ENCODE measurements at places on chromosomes 3 and 15.

DNA sequence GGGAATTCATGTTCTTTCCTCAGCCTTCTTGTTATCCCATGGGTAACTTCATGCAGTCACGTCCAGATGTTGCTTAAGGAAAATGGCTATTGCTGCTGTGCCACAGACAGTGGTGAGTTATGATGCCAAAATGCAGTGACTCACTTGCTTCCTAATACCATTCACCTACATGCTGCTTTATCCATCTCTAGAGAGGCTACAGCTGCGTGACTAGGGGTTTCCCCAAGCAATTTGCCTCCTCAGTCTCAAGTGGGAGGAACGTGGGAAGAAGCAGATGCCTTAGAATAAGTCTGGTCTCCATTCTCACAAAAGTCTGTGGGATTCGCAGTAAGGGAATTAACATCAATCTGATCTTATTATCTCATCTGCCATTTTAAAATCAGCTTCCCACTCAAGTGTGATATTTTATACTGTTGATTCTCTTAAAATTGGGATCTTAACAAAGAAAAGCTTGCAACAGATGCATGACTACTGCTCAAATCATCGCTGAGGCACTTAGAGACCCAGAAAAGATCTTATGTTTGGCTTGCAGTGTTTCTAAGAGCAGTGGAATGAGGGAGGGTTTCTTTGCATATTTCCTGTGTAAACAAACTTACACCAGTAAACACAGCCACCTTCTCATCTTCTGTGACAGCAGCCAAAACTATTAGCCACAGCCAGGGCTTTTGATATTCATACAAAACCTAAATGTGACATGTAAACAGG is 62.0 kb upstream of the ACP3 start:
- DNase-seq, result no peak

GRCh38 chr3:194287374-194287773 is 63.8 kb downstream of the CPN2 start:
- DNase-seq, result no peak

DNA sequence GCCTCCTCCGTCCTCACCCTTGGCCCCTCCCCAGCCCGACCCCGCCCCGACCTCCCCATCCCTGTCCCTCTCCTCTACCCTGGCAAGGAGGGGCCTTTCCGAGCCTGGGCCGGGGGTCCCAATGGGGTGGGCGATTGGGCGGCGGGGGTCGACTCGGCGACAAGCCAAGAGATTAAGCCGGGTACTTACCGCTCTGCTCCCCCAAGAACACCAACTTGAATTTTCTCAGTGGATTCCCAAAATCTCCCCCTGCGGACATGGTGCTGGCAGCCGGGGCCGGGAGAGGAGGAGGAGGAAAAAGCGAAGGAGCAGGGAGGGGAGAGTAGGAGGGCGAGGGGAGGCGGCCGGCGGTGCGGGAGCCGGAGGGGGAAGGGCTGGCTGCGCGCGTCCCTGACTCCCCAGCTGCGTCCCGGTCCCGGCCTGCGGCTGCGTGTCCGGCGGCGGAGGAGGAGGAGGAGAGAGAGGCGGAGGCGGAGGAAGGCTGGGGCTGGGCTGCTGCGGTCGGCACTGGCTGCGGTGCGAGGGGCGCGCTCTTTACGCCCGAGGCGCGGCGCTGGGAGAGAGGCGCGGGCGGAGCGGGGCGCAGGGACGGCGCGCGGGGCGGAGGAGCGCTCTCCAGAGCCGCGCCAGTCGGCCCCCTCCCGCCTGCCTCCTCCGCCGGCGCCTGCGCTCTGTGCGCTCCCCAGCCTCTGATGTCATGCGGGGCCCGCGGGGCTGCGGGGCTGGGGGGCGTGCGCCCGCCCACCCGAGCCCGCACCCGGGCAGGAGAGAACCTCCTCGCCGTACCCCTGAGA is at the start of gene RAB6B:
RAB6B (minus strand) TSS at position 675 of the 794 bp plus-strand sequence; CDS start at position 259, 416 bp downstream.
- DNase-seq, result no peak

GRCh38 chr3:195540027-195540426 is 3.1 kb downstream of the PPP1R2 start:
- no peak for DNase-seq

DNA sequence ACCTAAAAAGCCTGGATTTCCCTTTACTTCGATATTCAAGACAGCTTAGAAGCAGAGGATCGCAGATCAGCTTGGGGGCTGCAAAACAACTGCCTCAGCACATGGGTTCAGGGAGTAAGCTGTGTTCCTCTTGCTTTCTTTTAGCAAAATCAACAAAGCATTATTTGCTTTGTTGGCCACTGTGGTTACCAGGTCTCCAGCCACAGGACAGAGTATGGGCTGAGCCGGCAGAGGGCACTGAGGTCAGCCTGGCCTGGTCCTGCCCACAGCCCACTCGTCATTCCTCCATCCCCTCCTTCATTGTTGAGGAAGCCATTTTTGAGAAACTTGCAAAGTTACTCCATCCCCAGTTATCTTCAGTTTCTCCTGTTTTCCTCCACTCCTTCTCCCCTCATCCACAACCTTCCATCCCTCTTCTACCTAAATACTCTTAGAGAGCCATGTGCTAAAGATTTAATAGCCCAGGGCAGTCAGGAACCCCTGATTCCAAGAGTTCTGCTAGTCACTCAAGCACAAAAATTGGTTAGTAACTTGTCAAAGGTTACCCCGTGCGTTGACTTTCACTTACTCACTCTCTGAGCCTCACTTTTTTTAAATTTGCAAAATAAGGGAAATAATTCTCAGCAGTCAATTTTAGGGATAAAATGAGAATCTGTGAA is 60.0 kb upstream of the HES1 start:
- DNase-seq, result no peak

DNA sequence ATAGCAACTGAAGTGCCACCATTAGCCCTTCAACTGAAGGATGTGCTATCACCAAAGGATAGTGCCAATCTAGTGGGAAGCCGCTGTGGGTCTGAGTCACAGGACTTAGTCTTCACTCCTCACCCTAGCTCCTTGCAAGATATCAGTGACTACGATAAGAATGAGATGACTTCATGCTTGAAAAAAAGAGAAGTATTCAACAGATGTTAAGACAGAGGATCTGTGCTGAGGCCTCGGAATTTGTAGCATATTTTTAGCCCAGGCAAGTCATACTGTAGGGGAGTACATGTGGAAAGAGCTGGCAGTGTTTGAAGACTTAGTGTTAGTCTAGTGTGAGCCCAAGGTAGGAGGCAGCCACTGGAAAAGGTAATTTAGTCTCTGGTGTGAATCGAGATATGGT is 270.7 kb upstream of the LRTM1 start:
- no peak for DNase-seq

- DNase-seq, result no peak
Observed at GRCh38 chr3:53489787-53490458, 4.5 kb upstream of the CACNA1D start.

DNA sequence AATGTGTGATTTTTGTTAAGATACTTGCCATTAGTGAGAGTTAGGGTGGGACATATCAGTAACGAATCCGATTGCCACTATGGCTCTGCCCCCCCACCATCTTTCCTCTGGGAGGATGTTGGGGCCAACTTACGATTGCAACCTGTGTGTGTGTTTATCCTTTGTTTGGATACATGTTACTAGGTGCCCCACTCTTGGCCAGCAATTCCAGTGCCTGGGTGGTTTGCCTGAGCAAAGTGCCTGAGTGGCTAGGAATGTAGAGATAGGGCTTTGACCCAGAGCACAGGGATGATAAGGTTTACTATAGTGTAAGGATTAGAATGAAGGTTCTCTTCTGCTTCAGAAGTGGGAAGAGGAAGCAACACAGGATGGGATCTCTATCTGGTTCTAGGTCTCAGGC is 231.8 kb downstream of the TP63 start:
- DNase-seq, result no peak

GRCh38 chr3:88030210-88030609 is 28.6 kb downstream of the CGGBP1 start:
- no peak for DNase-seq

DNA sequence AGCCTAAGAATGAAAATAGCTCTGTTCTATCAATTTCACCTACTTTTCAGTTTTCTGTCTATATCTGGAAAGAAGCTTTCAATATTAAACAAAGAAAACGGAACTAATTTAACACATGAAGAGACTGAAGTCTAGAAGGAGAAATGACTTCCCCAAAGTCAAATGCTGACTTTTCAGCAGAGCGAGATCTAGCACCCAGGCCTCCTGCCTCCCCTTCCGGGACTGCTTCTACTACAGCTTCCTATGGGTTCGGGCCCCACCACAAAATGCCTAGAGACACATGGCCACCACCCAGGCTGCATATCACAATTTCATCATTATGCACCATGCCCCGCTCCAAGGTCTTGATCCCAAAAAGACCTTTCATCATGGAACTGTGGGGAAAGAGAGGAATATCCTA is 104.5 kb downstream of the SST start:
- DNase-seq, result no peak

DNA sequence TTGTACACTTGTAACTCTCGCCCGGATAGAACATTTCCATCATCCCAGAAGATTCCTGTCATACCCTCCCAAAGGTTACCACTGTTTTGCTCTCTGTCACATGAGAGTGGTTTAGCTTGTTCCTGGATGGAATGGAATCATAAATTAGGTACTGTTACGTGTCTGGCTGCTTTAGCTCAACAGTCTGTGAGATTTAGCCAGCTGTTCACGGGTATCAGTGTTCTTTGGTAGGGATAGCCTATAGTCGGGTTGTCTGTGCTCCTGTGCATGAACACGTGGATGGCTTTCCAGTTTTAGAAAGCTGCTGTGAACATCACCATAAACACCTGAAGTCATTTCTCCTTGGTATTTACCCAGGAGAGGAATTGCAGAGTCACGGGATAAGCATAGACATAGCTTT is 58.2 kb upstream of the NR2C2 start:
- no peak for DNase-seq

GRCh38 chr3:136955813-136956212 is 2.0 kb upstream of the IL20RB start:
- DNase-seq, result no peak

GRCh38 chr3:128263946-128264345 is 110.7 kb downstream of the EEFSEC start:
- DNase-seq, result no peak

DNA sequence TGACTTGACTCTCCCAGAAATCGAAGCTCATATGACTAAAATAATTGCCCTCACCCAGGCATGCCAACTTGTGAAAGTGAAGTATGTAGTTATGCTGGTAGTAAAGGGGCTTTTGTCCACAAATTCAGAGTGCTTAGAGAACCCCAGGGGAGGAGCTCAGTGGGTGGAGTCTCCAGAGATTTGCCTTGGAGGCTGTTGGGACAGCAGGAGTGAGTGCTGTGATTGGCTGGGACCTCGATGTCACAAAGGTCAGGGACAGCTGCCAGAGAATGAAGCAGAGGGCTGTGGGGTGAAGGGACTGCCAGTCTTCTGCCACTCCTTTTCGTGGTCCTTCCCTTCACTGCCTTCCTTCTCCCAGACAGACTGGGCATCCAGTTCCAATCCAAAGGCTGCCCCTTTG is 49.8 kb downstream of the ZNF445 start:
- no peak for DNase-seq

DNA sequence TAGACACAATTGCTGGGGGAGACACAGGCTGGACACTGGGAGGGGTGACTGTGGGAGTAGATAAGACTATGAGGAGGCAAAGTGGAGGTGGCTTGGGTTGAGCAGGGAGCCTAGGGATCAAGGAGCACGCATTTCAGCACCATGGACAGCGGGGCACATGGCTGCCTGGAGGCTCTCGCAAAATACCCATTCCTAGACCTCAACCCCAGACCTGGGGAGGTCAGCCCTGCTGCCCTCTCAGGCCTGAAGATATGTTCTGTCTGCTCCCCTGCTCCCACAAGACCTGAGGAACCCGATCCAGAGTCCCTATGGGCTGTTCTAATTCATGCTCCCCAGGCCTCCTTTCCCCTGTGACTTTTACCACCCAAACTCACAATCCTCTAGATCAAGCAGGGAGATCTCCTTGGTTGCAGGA is 16.0 kb upstream of the CPEB1 start:
- DNase-seq, result peak; percentile 54

GRCh38 chr3:157436583-157437291 is at the start of gene PTX3:
TSS of gene PTX3 (plus strand) at chr3:157436850. CDS start at chr3:157436934, 84 bp downstream.
- no peak for DNase-seq

GRCh38 chr3:109643590-109643989 is 306.2 kb upstream of the DPPA4 start:
- no peak for DNase-seq

- no peak for DNase-seq
Observed at GRCh38 chr3:140766465-140766864, 88.6 kb downstream of the TRIM42 start.

DNA sequence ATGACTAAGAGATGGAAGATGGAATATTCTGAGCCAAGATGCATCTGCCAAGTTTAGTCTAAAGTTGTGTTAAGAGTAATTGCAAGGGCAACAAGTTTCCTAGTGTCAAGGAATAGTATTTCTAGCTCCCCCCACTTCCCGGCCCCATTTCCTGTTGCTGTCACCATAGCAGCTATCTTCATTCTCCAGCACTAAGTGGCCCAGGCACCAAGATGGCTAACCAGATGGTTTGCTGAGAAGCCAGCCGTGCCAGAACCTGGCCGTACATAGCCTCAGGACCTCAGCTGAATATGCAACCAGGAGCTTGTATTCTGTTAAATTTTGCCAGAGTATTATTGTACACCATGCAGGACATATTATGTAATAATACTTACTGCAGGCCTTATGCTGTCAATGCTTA is 108.8 kb upstream of the UMPS start:
- DNase-seq, result no peak

- DNase-seq, result no peak
Observed at GRCh38 chr3:113600418-113601182, 68.2 kb downstream of the SIDT1 start.

DNA sequence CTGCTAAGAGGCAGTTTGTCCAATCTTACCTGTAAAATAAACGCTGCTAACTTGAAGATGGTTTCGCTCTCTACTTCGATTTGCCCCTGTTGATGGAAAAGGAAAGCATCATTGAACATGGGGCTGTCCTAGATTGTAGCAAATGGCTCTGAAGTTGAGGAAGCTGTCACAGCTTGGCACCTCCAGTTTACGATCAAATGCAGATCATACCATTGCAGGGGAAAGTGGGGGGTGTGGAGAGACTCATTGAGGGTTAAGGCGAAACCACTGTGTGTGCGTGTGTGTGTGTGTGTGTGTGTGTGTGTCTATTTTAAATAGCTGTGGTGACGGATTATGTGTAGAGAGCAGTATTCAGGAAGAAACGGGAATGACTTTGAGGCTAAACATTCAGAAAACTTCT is 127.6 kb upstream of the LMOD3 start:
- no peak for DNase-seq

DNA sequence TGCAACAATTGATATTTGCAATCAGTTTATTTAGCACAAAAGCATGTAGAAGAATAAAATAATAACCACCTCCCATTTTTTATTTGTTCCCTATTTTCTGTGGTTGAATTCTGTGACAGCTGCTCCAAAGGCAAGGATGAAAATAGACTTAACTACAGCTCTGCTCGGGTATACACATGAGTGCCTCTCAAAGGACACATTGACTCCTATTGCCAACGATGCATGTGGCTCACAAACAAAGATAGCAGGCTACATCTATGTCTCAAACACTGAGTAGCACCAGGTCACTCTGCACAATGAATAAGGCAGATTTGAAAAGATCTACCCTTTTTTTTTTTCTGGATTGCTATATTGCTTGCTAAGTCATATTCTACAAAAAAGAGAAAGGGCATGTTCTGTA is 612.9 kb downstream of the ROBO1 start:
- no peak for DNase-seq
